Left renal cortex interstitium (tissue), 4 donors: ENCODE measurements at places on chromosomes 4 and X.

- no peak for DNase-seq
These were observed 199.2 kb downstream of the SHROOM3 start for GRCh38 chr4:76634220-76634619.

DNA sequence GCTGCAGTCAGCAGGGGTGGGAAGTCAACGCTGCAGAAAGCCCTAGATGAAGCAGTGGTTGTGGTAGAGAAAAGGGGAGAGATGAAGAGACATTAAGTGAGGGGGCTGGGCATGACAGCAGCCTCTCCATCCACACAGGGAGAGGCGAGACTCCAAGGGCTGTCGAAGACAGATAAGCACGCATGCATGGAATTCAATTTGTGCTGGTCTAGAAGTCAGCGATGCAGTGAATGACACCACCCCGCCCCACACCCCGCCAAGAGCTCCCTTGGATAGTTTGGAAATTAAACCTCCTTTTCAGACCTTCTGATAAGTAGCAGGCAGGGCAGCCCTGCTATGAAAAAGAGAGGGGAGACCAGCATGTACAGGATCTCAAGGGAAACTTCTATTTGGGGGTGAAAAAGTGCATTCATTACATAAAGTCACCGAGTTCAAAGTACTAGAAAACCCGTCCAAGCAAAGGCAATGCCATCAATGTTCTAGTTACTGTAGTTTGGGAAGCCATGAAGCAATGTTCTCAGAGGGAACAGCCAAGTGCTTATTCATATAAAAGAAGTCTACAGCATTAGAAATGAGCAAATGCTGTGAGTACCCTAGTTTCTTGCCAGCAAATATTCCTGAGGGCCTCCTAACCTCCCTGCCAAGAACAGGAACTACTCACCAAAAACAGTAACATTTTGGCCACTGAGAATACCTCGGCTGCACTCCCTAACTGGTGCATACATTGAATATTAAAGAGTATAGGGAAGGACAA, 152.3 kb upstream of the ANXA10 start:
- no peak for DNase-seq

DNA sequence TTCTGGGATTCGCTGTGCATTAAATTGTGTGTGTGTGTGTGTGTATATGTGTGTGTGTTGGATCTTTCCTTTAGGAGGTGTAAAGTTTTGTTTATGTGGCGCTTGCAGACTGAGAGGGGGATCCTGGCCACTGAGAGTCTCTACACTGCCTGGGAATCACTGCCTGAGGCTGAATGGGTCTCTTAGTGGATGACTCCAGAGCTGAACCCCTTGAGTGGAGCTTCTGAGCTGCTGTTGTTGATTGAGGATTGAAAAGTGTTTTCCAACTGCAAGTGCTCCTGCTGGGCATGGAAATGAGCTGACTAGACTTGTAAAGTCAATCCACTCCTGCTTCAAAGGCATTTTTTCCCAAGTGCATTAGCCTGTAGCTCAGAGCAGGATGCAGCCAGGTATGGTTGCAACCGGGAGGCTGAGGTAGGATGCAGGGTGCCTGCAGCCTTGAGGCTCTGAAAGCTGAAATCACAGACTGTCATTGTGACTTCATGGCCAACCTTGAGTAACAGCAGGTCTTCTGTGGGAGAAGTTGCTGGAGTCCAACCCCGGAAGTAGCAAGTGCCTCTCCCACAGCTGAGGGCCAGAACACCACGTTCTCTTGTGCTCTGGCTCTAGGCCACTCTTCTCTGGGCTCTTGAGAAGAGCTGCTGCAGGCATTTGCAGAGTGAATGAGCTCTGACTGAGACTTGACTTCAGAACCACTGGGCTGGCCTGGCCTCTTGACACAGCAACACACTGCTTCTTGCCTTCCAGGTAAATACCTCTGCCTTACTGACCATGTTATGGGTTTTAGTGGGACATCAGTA, at the start of gene TBX22:
Gene TBX22 (plus strand): TSS at position 613 of the 800 bp plus-strand sequence. CDS start 7,517 bp downstream, outside the sequence.
- DNase-seq, result no peak

- DNase-seq, result no peak
These were observed 100.0 kb upstream of the EOLA2 start for GRCh38 chrX:150038315-150038714.

GRCh38 chrX:120205816-120206753, 44.5 kb upstream of the ZBTB33 start:
- DNase-seq, result no peak

DNA sequence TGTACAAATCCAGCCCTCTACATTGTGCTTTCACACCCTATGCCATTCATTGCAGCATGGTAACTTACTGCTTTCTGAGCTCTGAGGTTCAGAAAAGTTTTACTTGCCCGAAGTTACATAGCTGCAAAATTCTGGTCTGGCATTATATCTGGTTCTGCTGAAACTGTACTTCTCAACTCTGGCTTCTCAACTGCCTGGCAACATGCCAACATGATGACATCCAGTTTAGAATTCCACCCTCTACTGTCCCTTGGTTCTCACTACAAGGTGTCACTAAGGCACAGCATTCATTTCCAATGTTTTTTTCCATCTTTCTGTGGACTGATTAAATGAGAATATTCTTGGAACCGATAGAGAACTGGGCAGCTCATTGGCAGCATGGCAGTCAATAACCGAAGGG, 242.9 kb upstream of the PRPS2 start:
- DNase-seq, result no peak

DNA sequence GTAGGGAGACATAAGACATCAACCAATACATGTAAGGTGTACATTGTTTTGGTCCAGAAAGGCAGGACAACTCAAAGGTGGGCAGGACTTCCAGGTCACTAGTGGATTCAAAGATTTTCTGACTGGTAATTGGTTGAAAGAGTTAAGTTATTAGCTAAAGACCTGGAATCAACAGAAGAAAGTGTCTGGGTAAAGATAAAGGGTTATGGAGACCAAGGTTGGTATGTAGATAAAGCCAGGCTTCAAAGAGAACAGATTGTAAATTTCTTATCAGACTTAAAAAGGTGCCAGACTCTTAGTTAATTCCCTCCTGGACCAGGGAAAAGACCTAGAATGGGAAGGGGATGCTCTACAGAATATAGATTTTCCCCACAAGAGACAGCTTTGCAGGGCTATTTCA, 28.3 kb upstream of the GAB1 start:
- no peak for DNase-seq

GRCh38 chr4:152310257-152310656, 225.6 kb downstream of the FBXW7 start:
- no peak for DNase-seq

GRCh38 chrX:111728096-111728495, 47.1 kb downstream of the ALG13 start:
- no peak for DNase-seq

DNA sequence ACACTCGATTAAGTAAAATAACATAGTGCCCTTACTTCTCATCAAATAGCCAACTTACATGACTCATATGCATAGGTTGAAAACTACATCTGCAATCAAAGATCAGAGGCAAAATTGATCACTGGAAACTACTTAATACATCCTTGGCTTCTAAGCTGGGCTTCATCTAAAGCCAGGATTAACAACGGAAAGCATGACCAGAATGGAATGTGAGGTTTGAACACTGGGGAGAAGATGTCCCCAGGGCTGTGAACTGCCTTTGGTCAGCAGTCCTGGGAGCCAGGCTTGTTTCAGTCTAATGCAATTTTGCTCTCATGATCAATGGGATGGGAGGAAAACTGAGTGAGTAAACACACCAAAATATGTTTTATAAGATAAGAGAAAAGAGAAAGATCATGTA, 192.5 kb upstream of the TTC29 start:
- DNase-seq, result no peak

DNA sequence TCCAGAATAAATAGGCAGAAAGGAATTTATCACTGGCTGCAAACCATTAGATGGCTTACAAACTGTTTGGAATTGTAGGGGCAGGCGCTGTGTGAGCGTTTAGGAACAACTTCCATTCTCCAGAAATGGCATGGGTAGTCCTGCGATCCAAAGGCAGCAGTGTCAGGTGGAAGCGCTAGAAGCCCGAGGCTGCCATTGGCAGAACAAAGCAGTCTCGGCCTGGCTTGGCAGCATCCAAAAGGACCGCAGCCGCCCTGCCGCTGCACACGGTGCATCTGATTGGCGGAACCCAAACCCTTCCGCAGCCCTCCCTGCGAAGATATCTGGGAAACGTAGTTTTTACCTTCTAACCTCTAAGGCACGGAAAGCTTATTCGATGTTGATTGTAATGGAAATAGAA, 23.6 kb upstream of the YTHDC1 start:
- peak; percentile 62 for DNase-seq

DNA sequence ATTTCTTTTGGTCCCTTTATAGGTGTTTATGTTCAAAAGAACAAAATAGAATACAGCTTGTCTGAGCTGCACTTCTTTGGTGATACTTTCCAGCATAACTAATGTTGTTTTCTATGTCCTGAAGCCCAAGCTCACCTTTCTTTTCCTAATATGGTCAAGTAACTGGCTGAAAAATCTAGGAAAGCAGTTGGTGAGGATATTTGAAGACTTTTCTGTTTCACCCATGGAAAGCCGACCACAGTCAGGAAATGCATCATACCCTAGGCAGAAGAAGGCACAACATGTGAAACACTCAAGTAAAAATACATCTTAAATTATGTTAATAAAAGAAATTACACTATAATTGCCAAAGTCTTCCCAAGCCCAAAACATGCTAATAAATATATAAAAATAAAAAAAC, 337.0 kb downstream of the PDGFC start:
- no peak for DNase-seq

GRCh38 chr4:13907255-13907751, 279.8 kb upstream of the BOD1L1 start:
- no peak for DNase-seq

- DNase-seq, result no peak
These were observed 230.4 kb upstream of the PITX2 start for GRCh38 chr4:110853242-110853641.

GRCh38 chr4:95386410-95386809, 162.4 kb downstream of the UNC5C start:
- no peak for DNase-seq

DNA sequence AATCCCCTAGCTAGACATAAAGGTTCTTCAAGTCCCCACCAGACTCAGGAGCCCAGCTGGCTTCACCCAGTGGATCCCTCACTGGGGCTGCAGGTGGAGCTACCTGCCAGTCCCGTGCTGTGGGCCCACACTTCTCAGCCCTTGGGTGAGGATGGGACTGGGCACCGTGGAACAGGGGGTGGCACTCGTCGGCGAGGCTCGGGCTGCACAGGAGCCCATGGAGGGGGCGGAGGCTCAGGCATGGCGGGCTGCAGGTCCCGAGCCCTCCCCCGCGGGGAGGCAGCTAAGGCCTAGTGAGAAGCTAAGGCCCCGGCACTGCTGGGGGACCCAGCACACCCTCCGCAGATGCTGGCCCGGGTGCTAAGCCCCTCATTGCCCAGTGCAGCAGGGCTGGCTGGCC, 16.1 kb upstream of the ACSL4 start:
- no peak for DNase-seq
